ENCODE measurements at places on chromosomes 3 and 15.

- no peak for DNase-seq
Measured at GRCh38 chr3:163622384-163622783, 1455.9 kb downstream of the SI start.

DNA sequence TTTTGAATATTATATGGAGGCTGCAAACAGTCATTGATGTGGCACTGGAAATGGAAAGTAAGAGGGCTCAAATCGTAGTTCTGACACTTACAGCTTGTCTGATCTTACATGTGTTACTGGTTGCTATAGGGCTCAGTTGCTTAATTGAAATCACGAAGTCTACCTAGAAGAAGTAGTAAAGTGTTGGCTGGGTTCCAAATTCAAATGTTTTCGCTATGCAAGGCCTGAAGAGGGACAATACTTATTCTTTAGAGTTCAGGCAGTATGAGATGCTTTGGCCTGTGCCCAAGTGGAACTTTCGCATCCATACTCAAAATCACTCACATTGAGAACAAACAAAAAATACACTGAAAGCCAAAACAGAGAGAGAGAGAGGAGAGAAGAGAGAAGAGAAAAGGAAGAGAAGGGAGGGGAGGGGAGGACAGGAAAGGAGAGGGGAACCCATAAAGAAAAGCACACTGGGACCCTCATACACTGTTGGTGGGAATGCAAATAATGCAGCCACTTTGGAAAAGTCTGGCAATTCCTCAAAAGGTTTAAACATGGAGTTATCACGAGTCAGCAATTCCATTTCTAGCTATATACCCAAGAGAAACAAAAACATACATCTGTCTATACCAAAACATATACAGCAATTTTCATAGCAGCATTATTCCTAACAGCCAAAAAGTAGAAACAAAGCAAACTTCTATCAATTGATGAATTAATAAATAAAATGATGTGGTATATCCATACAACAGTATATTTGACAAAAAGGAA, 2.9 kb upstream of the FXR1 start:
- DNase-seq = no peak

DNA sequence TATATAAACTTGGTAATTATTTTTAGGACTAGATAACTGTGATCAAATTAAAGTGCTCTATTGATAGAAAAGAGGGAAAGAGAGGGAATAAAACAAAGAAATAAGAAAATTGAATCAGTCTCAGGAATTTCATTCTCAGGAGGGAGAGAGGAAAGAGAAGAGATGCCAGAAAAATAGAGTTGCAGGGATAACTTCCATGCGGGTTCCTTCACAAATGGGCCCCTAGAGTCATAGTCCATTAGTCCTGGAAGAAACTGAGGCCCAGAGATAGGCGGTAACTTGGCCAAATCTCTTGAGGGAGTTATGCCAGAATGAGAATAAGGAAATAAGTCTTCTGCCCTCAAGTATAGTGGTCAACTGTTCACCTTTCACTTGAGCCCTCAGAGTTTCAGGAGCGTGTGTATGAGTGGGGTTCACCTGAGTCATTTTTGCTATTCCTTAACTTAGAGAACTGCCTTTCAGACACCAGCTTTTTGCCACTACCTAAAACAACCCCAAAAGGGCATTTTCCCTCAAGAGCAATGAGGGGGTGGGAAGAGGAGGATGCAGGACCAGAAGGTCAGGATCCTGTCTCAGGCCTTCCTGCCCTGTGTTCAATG, 192.6 kb downstream of the MEX3B start:
- DNase-seq = peak; percentile 57

DNA sequence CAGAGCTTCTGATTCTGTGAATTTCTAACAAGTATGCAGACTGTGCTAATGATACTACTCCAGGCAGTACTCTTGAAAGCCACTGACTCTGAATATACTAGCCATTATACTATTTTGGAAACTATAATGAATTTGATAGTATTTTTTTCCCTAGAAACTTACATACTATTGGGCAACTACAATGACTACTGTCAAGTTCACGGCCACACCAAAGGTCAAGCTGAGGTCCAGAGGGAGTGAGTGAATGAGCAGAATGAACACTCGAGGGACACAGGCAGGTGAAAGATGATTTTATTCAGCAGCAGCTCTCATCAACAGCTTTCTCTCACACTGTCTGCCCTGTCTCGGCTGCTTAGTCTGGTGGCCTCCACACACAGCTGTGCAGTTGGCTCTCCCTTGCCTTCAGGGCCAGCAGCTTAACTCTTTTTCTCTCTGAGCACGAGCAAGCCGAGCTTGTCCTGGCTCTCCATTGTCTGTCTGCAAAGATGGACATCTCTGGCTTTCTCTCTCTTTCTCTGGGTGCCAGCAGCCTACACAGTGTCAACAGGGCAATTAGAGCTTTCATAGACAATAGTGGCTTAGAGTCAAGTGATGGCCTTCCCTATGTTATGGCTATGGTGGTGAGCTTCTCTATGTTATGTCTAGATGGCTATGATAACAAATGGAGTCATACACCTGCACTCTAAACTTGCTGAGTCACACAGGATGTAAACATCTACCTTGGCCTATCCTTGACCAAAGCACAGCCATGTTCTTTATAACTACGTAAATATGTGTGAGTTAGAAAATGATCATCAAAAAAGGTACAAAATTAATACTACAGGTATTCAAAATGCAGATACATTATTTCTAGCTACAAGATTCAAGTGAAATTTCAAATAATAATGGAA, 362.4 kb downstream of the CGGBP1 start:
- DNase-seq = peak; percentile 1

GRCh38 chr3:86733257-86733656, 257.7 kb downstream of the VGLL3 start:
- no peak for DNase-seq

- DNase-seq = no peak
Measured at GRCh38 chr3:194938845-194939531, 253.3 kb downstream of the FAM43A start.

DNA sequence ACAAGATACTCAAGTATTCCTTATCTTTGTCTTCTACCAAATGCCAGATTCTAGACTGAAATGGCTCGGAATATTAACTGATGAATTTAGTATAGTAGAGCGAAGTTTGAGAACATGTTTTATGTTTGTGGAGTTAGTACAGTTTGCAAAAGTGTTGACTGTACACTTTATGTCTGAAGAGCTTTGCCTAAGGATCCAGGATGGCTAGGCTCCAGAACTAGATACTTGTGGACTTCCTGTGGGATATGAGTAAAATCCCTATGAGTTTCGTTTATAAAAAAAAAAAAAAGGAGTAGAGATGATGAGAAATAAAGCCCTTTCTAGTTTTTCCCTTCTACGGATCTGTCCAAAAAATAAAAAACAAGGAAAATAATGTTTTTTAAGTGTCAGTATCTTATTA, 96.7 kb downstream of the TP63 start:
- DNase-seq = peak; percentile 64

DNA sequence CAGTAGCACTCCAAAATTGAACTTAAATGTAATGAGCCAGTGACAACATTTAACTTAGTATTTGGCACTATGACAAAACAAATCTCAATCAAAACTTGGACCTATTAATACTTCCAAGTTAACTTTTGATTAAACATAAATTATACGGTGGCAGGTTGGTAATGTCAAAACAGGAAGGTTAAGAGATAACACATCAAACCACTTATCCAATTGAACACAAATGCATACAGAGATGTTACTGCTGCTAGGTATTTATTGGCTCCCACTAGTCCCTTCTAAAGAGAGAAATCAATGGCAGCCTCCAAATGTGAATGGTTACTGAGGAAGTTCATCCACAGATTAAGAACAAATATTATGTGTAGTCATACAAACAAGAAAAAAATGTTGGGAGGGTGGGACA, 1.8 kb downstream of the GSK3B start:
- DNase-seq = no peak

DNA sequence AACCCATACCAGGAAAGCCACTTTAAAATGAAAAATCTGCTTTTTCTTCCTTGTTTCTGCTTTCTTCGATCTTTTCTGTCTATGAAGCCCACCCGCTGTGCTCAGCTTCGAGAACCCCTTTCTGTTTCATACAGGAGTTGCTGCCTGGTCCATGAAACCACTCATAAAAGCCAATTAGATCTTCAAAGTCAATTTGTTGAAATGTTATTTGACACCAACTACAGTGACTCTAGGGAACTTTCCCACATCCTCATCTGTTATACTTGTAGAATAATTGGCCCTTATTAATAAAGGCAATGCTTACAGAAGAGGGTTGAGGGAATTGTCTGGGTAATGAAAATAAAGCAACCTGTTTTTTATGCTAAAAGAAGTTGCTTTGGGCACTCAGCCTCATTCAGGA, 523.6 kb downstream of the OCA2 start:
- no peak for DNase-seq

DNA sequence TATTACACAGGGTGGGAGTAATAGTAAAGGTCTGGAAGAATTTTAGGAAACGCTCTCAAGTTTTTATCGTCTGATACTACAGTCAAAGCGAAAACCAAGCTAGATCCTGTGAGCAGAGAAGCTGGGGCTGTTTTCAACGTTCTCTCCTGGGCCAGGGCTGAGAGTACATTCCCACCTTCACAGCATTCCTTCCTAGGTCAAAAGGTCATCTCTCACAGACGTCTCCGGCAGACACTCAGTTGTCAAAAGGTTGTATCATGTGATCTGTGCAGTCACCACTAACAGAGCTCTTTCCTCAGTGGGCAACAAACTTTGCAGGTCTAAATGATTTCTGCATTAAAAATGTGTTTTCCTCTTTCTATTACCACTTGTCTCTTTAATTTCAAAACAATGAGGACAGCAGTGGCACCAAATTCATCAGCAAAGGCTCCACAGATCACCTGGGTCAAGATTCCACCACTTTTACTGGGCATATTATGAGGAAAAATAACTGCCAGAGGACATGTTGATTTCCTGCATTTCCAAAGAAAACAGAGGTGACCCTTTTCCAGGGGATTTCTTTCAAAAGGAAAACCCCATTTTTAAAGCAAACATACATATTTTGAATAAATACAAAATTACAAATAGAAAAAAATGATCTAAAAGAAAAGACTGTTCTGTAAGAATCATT, 41.9 kb downstream of the MEIS2 start:
- no peak for DNase-seq

- DNase-seq = no peak
Measured at GRCh38 chr3:73656241-73656890, 31.6 kb upstream of the PDZRN3 start.

- no peak for DNase-seq
Measured at GRCh38 chr3:94862703-94863102, 799.8 kb downstream of the NSUN3 start.

DNA sequence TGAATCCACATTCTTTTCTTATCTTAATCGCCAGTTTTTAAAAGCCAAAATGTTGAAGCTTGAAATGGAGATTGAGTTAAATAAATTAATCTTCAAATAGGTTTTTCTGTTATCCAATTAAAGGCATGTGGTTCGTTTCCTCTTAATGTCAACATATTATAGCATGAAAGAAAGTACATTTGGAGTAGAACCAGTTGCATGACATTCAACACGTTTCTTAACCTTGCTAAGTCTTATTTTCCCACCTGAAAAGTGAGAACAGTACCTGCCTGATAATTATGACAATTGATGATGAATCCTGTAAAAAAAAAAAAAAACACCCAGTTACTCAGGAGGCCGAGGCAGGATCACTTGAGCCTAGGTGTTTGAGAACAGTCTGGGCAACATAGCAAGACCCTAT, 29.3 kb downstream of the PIAS1 start:
- DNase-seq = no peak

DNA sequence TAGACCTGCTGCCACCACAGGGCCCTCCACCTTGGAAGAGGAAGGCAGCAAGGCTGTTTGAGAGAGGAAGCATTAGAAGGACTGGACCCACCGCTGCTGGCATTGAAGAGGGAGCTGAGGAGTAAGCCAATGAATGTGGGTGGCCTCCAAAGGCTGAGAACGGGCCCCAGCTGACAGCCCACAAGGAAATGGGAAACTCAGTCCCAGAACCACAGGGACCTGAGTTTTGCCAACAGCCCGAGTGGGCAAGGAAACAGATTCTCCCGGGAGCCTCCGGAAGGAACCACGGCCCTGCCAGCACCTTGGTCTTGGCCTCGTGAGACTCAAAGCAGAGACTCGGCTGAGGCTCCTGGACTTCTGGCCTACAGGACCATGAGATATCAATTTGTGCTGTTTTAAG, 95.4 kb upstream of the SNRPA1 start:
- DNase-seq = no peak

- DNase-seq = no peak
Measured at GRCh38 chr3:119595639-119596334, 1.9 kb upstream of the PLA1A start.

- DNase-seq = peak; percentile 82
Measured at GRCh38 chr3:124217542-124217941, 225.6 kb upstream of the ROPN1 start.

DNA sequence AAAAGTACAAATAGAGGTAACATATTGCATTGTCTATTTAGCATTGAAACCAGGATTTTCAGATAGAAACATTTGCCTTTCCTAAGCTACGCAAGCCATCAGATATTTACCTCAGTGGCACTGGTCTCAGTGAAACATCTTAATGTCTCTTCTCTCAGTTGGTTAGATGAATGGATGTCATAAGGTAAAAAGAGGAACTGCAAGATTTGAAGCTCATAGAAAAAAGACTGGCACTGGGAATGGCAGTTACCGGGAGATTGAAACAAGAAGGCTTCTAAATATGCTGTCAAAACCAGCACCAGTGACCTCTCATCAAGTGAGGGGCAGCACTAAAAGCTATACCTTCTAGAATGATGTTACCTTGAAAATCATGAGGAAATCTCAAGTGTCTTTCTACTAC, 486.4 kb downstream of the FHIT start:
- no peak for DNase-seq

DNA sequence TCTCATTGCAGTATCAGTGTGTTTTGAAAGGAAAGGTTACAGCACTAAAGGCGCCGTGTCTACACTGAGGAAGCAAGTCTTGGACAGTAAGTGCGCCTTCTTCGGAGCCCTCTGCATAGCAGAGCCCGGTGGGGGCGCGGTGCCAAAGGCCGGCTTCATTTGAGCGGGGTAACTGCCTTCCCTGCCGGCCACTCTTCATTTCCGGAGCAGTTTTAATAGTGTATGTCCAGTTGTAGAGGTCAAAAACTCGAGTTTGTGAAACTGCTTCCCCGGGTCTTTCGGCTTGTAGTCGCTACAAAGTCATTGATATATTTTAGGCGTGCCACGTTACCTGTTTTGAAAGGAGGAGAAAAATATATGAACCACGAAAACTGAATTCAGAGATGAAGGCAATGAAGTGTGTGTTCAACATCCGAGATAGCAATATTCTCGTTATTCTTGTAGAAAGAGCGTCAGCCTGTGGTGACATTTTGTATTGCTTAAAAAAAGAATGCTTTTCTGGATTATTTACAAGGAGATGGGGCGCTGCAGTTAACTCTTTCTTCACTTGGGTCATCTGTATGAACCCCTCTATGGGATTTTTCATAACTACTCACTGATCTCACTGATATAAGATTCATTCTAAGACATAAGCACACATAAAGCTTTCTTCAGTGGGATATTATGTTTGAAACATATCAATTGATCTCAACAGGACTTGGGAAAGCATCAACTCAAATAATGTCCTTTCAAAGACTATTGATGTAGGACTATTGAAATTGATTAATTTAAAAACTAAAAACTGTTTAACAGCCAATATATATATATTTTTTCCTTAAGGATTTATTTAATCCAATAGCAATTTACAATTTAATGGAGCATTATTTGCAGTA, 3.0 kb downstream of the ALCAM start:
- peak; percentile 63 for DNase-seq
